ENCODE measurements at places on chromosomes 12 and 14. TPM values are rescaled to one million over a fixed set of nuclear protein-coding genes. Genes with fewer than 3 reads are reported as not detected.

- peak; percentile 9 for DNase-seq
Measured at GRCh38 chr14:95138876-95139275, 18.5 kb downstream of the DICER1 start.

DNA sequence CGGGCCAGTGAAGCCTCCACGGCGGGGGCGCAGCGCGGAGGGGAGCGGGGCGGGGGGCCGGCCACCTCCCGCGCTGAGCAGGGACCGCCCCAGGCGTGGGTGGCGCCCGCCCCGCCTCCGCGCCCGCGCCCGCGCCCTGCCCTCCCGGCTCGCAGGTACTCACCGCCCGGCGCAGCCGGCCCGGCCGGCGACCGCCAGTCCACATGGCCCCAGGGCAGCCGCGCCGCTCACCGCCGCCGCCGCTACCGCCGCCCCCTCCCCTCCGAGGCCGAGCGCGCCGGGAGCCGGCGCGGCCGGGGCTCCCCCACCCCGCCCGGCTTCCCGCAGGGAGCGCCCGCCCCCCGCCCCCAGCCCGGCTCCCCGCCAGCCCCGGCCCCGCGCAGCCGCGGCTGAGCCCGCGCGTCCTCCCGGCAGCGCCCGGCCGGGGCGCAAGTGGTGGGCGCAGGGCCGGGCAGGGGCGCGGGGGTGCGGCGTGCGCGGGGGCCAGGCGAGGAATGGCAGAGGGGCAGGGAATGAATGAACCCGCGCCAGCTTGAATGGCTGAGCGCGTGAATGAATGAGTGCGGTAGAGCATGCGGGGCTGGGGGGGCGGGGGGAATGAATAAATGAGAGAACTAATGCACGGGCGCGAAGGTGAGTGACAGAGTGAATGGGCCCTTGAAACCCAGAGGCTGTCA lies at the start of gene BEGAIN:
BEGAIN (minus strand) TSS at position 332 of the 677 bp plus-strand sequence; CDS start at position 205, 127 bp downstream.
- DNase-seq = no peak

GRCh38 chr12:113155646-113156045 lies 6.1 kb downstream of the CFAP73 start:
- DNase-seq = no peak

The DDX23 gene
- total RNA-seq = 115 TPM

GRCh38 chr12:64232196-64232595 lies 10.1 kb upstream of the KICS2 start:
- no peak for DNase-seq

The SRSF5 gene
- total RNA-seq = 195 TPM

DNA sequence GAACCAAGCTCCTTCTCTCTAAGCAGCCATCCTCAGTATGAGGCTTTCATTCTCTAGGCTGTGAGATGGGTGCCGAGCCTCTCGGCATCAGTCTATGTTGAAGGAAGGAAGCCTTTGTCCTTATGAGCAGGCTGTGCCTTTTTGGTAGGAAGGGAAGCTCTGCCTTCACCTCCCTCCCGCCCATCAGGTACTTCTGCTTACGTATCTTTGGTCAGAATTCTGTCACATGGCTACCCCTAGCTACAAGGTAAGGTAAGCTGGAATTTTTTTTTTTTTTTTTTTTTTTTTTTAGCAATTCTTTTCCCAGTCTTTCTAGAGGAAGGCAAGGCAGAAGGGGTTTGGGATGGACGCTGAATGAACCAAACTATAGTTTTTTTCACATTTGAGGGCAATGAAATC lies 16.9 kb downstream of the BATF start:
- no peak for DNase-seq

The MGAT4C gene
- total RNA-seq = not detected

The PPM1H gene
- total RNA-seq = 2.3 TPM

GRCh38 chr12:20351406-20351805 lies 16.9 kb upstream of the PDE3A start:
- no peak for DNase-seq

DNA sequence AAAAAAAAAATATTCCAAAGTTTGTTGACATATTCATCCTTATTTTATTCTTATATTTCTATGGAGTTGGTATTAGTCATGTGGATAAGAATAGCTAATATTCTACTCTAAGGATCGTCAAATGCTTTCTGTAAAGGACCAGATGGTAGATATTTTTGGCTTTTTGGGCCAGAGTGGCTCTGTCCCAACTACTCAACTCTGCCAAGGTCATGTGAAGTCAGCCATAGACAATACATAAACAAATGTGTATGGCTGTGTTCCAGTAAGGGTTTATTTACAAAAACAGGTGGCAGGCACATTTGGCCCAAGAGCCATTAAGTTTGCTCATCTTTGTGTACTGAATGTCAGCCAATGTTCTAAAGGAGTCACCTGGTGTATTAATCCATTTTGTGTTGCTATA lies 131.8 kb downstream of the TBX5 start:
- DNase-seq = no peak

- DNase-seq = peak; percentile 37
Measured at GRCh38 chr14:103444837-103445524, 59.8 kb downstream of the MARK3 start.

The ASPG gene
- total RNA-seq = not detected

DNA sequence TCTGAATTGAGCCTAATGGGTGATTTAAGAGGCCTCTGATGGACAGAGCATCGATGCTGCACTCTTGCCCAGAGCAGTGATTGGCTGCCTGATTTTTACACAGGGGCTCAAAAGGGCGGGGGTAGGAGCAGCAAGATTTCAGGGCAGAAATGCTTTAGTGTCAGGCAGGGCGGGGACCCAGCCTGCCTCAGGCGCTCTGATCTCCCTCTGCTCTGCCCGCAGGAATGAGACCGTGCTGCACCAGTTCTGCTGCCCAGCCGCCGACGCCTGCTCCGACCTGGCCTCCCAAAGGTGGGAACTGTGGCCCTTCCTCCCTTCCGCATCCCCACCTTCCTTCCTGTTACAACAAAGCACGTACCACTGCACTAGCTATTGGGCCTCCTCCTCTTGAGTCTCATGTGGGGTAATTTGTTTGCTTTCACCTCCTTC lies 32.4 kb downstream of the IQSEC3 start:
- no peak for DNase-seq

The TEDC1 gene
- 9.7 TPM for total RNA-seq

The ACAD10 gene
- 8.0 TPM for total RNA-seq

DNA sequence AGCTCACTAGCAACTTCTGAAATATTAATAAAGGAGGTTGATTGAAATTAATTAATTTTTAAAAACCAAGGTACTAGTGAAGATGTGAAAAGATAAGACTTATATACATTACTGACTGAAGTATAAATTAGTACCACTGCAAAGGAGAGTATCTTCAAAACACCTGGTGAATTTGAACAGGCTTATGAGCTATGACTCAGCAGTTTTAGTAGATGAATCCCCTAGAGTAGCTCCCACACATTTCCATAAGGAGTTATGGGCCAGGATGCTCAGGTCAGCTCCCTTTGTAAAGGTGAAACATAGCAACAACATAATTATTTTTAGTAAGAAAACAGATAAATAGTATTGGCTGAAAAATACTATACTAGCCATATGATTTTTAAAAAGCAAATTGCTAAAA lies 218.6 kb downstream of the SYT1 start:
- DNase-seq = peak; percentile 4

All from dermis blood vessel endothelial cell (primary cell).